ENCODE measurements at places on chromosomes 5 and 9.

- no peak for DNase-seq
These were observed 51.5 kb downstream of the WNK2 start for GRCh38 chr9:93235300-93235960.

GRCh38 chr9:18662320-18662719, 188.4 kb downstream of the ADAMTSL1 start:
- no peak for DNase-seq

DNA sequence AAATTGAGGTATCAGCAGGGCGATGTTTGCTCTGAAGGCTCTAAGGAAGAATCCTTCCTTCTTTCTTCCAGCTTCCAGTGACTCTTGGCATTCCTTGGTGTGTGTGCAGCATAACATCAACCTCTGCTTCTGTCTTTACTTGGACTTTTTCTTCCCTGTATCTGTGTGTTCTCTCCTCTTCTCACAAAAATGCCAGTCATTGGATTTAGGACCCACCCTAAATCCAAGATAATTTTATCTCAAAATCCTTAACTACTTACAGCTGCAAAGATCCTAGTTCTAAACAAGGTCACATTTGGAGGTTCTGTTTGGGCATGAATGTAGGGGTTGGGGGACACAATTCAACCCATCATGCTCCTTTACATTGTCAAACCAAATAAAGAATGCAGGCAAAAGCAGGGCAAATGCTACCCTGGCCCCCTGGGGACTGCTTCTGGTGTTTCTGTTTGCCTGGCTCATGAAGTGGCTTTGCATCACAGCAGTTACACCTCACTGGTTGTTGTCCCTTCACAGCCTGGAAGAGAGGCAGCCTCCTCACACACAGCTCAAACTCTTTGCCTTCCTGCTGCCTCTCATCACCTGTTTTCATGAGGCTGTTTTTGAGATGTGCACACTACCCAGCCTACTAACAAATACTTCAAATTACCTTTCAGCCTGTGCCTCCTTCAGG, 64.8 kb upstream of the PLCXD3 start:
- no peak for DNase-seq

DNA sequence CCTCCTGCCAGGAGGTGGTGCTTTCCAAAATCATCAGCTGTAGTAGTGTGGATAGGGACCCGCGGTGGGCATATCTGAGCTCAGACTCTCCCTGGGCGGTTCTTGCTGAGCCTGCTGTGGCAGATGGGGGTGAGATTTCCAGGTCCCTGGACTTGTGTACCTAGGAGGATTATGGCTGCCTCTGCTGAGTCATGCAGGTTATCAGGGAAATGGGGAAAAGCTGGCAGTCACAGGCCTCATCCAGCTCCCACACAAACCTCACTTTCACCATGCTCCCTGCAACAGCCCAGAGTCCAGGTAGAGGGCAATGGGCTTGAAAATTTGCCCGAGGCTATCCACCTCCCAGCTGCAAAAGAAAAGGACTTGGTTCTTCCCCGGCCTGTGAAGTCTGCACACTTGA, 23.4 kb upstream of the MAMDC2 start:
- DNase-seq, result no peak

GRCh38 chr5:147391781-147392180, 118.1 kb downstream of the DPYSL3 start:
- DNase-seq, result no peak

DNA sequence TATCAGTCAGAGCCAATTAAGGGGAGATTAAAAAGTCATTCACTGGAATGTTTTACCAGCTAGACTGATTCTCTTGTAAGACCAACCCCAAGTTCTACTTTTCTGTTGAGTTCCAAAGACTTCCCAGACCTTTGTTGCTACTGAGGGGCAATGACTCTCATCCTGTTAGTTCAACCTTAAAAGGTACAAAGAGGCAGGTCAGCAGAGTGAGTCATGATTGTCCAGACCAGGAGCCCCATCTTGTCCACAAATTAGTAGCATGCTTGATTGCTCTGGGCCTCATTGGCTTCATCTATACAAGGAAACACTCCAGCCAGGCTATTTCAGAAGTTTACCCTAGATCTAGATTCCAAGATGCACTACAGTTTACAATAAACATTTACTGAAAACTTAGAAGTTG, 79.9 kb upstream of the IL7R start:
- DNase-seq, result no peak

DNA sequence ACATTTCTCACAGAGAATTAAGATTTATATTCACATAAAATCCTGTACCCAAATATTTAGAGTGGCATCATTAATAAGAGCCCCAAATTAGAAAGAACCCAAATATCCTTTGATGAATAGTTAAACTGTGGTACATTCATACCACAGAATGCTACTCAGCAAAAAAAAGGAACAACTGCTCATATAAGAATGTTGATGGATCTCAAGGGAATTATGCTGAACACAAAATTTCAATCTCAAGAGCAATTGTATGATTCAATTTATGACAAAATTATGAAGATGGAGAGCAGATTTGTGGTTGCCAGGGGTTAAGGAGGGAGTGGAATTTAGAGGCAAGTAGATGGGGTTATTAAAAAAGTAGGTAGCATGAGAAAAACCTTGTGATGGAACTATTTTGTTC, 4.5 kb upstream of the PAIP1 start:
- no peak for DNase-seq

DNA sequence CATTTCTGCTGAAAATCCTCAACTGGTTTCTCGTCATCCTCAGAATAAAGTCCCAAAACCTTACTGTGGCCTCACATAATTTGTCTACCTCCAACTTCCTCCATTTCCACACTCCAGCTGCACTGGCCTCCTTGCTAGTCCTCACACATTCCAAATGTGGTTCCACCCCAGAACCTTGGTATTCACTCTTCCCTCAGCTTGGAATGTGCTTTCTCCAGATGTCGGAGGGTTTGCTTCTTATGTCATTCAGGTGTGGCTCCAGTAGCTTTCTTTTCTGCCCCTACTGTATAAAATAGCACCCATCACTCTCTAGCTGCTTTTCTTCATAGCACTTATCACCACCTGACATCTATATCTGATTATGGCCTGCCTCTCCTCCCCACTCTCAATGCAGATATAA, 102.5 kb upstream of the IFNK start:
- no peak for DNase-seq

- DNase-seq, result no peak
These were observed 80.6 kb upstream of the SIMC1 start for GRCh38 chr5:176157656-176158055.

DNA sequence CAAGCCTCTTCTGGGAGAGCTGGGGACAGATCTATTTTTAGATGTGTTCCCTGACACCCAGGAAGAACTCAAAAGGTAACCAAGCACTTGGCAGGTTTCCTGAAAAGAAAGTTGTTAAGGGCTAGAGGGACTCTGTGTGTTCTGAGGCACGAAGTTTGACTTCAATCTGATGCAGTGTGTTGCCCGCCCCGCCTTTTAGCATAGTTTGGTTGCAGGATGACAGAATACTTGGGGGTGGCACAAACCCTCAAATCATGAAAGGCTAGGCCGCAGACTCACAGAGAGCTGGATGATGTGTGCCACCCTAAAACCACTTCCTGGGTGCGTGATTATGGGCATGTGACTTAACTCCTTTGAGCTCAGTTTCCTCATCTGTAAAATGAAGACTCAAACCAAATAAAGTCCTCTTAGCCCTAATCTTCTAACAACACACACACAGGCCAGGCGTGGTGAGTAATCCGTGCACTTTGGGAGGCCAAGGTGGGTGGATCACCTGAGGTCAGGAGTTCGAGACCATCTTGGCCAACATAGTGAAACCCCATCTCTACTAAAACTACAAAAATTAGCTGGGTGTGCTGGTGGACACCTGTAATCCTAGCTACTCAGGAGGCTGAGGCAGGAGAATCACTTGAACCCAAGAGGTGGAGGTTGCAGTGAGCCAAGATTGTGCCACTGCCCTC, 12.8 kb upstream of the NDFIP1 start:
- no peak for DNase-seq

- DNase-seq, result no peak
These were observed 46.7 kb upstream of the TMC1 start for GRCh38 chr9:72474676-72475075.

GRCh38 chr9:80843028-80843427, 846.3 kb downstream of the TLE1 start:
- DNase-seq, result no peak

- no peak for DNase-seq
These were observed 136.4 kb downstream of the WDR41 start for GRCh38 chr5:77355751-77356150.

- no peak for DNase-seq
These were observed 759.7 kb downstream of the BRINP1 start for GRCh38 chr9:118609355-118610044.

DNA sequence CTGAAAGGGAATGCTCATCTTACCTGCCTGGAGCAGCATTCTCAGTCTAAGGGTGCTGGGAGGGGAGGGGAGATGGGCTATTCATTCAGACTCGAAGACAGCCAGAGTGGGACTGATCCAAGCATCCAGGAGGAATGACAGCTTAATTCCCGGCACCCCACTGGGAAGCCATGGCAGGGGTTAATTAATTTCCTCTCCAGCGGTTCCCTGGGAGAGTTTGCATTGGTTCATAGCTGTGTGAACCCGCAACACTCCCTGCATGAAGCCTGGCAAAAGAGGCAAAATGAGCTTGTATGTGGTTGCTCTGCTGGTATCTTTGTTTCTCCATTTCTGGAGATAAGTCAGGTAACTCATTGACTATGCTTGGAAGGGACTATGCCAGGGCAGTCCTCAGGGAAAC, 401.0 kb upstream of the SLC24A2 start:
- no peak for DNase-seq

DNA sequence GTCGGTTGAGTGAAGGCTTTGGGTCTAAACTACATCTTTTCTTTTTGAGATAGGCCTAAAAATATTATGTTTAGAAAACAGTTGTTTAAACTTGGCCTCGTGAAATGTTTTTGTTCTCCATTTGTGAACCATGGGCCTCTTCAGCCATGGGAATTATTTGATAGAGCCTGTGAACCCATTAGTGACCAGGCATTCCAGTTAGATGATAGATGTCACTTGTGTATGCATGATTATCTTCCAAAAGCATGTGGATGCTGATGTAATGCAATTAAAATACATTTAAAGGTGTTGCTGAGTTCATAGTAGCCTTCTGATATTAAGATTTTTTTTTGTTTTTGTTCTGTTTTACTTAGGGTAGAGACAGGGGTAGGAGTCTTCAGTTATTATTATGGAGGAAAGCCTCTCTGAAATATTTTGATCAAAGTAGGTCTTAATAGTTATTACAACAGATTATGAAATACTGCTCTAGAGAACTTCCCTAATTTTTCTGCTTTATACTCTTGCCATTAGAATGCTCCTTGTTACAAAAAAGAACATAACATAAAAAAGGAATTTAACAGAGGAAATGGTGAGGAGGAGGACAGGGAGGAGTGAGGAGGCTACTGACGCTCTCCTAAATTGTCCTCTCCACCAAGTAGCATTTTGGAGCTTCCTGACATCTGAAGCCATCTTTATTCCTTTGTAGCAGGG, 32.9 kb downstream of the CPEB4 start:
- no peak for DNase-seq

- no peak for DNase-seq
These were observed 582.3 kb downstream of the CAAP1 start for GRCh38 chr9:26310294-26310693.

- no peak for DNase-seq
These were observed 134.3 kb downstream of the PPP2R2B start for GRCh38 chr5:146744068-146744745.

GRCh38 chr5:148179234-148179824, 11.0 kb downstream of the SPINK14 start:
- peak; percentile 10 for DNase-seq

GRCh38 chr5:68658810-68659372, 434.9 kb upstream of the SLC30A5 start:
- DNase-seq, result no peak

DNA sequence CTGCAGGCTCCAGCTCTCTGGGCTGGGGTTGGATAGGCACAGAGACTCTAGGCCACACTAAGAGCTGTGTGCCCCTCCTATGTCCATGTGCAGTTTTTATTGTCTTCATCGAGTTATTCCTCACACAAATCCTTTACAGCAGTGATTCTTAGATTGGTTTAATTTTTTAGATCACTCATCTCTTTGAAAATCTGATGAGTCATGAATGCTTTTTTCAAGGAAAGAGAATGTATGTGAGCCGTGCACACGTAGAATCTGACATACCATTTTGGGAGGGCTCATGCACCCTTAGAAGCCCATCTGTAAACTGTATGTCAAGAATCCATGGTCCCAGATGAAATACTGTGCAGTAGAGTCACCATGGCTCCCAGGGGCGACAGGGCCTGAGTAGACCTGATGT, 100.7 kb upstream of the S1PR3 start:
- no peak for DNase-seq

- no peak for DNase-seq
These were observed 41.4 kb upstream of the FAM240B start for GRCh38 chr9:38761339-38761738.

- peak; percentile 73 for DNase-seq
These were observed at the start of gene FGFR4 for GRCh38 chr5:177086654-177087397. FGFR4 (plus strand) TSS chr5:177086915; CDS start chr5:177089603, 2,688 bp downstream.

DNA sequence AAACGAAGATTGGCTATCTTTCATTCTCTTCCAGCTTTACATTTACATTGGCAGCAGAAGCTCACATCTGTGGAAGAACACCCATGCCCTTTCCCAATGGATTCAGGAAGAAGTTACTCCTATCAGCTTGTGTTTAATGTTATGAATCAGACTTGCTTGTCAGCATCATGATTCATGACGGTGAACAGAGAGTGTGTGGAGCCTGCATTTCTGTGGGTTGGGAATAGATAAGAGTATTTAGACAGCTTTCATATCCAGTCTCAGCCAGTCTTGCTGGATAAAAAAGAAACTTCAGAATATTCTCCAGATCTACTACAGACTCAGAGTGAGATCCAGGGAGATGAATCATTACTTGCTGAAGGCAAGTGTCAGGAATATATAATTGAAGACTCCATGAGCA, 812.9 kb upstream of the ZNF608 start:
- no peak for DNase-seq

DNA sequence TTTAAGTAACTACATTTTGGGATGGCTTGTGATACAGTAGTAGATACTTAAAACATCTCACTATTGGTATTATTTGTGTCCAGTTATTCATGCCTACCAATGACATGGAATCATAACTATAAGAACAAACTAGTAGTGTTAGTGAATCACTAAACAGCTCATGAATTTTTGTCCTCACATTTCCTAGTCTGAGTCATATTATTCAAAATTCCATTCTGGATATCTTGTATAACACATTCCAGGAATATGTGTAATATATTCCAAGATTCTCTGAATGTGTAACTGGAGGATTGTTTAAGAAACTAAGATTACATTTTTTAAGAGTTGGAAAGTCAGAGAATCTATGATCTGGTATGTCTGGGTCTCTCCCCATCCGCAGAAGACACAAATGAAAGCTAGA, 565.3 kb upstream of the ZNF608 start:
- DNase-seq, result no peak

GRCh38 chr9:102434545-102434944, 560.6 kb upstream of the CYLC2 start:
- DNase-seq, result no peak

GRCh38 chr9:131624636-131625507, 79.5 kb downstream of the PRRT1B start:
- DNase-seq, result no peak

GRCh38 chr5:123147128-123147715, 58.2 kb downstream of the PRDM6 start:
- no peak for DNase-seq
